ENCODE measurements at places on chromosomes 1 and 21. TPM values are rescaled to one million over a fixed set of nuclear protein-coding genes. Genes with fewer than 3 reads are reported as not detected.

GRCh38 chr1:9150582-9151327 is 21.9 kb upstream of the GPR157 start:
- DNase-seq: no peak
- H3K36me3 ChIP-seq: peaks cover 11% of the 10 kb centered on the region
- H3K27ac ChIP-seq: peak overlapping the region; percentile 63

- H3K36me3 ChIP-seq: peaks cover 2% of the 10 kb centered on the region
- no peak overlapping the region for H3K4me3 ChIP-seq
- DNase-seq: peak; percentile 84
- no peaks in the 10 kb centered on the region for H3K4me1 ChIP-seq
- H3K27me3 ChIP-seq: peaks cover 48% of the 10 kb centered on the region
These were observed 31.8 kb upstream of the ARF1 start for GRCh38 chr1:228050571-228051231.

FAM78B gene
- total RNA-seq: 0.13 TPM

DNA sequence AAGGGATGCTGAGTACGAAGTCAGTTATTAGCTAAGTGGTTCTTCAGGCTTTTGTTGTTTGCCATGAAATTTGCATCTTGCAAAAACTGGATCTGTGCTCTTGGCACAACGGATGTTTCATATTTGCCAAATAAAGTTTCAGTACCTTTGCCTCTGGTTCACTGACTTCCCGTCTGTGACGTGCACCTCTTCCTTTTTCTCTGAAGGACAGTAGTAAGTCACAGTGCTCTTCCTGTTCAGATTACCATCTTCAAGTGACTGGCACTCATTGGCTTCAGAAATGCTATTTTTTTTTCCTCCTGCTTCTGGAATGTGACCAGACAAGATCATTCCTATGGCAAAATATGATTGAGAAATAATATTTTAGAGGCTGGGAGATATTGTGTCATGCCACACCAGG is 75.9 kb upstream of the GREM2 start:
- H3K27ac ChIP-seq: no peak overlapping the region
- no peak for DNase-seq
- H3K4me3 ChIP-seq: no peak overlapping the region
- no peaks in the 10 kb centered on the region for H3K27me3 ChIP-seq
- H3K36me3 ChIP-seq: no peaks in the 10 kb centered on the region

GRCh38 chr1:920010-920409 is 3.7 kb upstream of the SAMD11 start:
- peaks cover 25% of the 10 kb centered on the region for H3K27me3 ChIP-seq
- no peak overlapping the region for H3K27ac ChIP-seq
- peak; percentile 89 for DNase-seq
- no peaks in the 10 kb centered on the region for H3K36me3 ChIP-seq
- no peak overlapping the region for H3K4me3 ChIP-seq

MX1 gene
- total RNA-seq: 1.2 TPM

DNA sequence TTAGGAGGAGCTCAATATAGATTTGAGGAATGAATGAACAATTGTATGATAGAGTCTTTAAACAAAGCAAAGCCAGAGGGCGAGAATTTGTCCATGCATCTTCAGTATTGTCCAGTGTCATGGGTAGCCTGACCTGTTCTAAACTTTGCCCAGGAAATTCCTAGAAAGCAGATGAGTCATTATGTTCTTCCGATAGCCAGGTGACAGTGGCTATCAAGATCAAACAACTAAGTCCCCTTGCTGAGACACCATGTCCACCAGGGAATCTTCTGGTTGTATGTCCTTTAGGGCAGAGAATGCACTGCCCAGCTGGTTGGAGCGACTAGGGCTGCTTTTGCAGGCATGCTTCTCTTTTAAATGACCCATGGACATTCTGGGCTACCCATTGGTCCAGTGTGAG is 1.8 kb upstream of the SLC26A9 start:
- no peak overlapping the region for H3K4me3 ChIP-seq
- H3K36me3 ChIP-seq: no peaks in the 10 kb centered on the region
- no peaks in the 10 kb centered on the region for H3K4me1 ChIP-seq
- H3K27ac ChIP-seq: no peak overlapping the region
- DNase-seq: no peak

ADAMTS5 gene
- 52.2 TPM for total RNA-seq

C1QA gene
- not detected for total RNA-seq

GRCh38 chr1:211318576-211319280 is 7.9 kb upstream of the TRAF5 start:
- no peak overlapping the region for H3K27ac ChIP-seq
- H3K36me3 ChIP-seq: peaks cover 3% of the 10 kb centered on the region
- no peak overlapping the region for H3K4me3 ChIP-seq

DNA sequence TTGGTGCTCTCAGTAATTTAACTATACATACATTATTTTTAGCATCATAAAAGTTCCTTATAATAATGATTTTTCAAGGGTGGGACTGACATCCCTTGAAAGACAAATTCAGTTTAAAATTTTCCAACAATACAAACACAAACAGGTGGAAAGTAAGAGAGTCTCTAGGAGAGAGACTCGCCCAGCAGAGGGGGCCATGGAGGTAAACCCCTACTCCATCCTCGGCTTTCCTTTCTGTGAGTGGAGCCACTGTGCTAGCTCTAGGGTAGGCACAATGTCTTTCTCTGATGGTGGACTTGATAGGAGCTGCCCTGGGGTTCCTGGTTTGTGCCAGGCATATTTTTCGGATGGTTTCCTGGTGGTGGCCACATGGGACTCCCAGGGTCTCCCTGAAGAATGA is 8.3 kb downstream of the CSMD2 start:
- no peak overlapping the region for H3K4me3 ChIP-seq
- H3K4me1 ChIP-seq: no peaks in the 10 kb centered on the region
- H3K27me3 ChIP-seq: peaks cover 22% of the 10 kb centered on the region
- DNase-seq: no peak
- no peaks in the 10 kb centered on the region for H3K36me3 ChIP-seq
- H3K27ac ChIP-seq: no peak overlapping the region

GRCh38 chr1:73979684-73980083 is 218.3 kb downstream of the LRRIQ3 start:
- no peaks in the 10 kb centered on the region for H3K36me3 ChIP-seq
- no peak overlapping the region for H3K27ac ChIP-seq
- no peak overlapping the region for H3K4me3 ChIP-seq
- DNase-seq: no peak
- H3K27me3 ChIP-seq: peaks cover 2% of the 10 kb centered on the region

ZNF593OS gene
- total RNA-seq: not detected

- peaks cover 24% of the 10 kb centered on the region for H3K4me1 ChIP-seq
- H3K27ac ChIP-seq: no peak overlapping the region
- no peaks in the 10 kb centered on the region for H3K27me3 ChIP-seq
These were observed 7.0 kb downstream of the PALMD start for GRCh38 chr1:99652881-99653281.

RHOU gene
- total RNA-seq: 3.8 TPM

DNA sequence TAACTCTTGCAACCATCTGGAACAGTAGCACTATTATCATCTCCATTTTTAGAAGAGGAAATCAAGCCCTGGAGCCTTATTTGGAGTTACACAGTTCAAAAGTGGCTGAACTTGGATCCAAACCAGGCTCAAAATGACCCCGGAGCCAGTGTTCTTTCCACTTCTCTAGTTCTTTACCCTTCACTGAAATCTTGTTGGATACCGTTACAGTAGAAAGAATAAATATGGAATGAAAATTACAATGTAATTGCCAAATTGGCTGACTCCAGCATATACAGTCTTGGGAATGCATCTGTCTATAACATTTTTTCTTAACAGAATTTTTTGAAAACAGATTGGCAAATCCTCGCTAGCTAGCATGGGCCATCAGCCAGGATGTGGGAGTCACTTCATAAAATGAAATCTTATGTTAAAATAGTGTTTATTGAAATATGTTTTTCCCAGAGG is 261.4 kb downstream of the CTH start:
- H3K36me3 ChIP-seq: no peaks in the 10 kb centered on the region
- no peak for DNase-seq
- no peak overlapping the region for H3K27ac ChIP-seq
- no peak overlapping the region for H3K4me3 ChIP-seq
- H3K27me3 ChIP-seq: peaks cover 28% of the 10 kb centered on the region

GRCh38 chr1:216216305-216216704 is 206.9 kb downstream of the USH2A start:
- H3K4me3 ChIP-seq: no peak overlapping the region
- peaks cover 2% of the 10 kb centered on the region for H3K4me1 ChIP-seq
- H3K27ac ChIP-seq: no peak overlapping the region

DNA sequence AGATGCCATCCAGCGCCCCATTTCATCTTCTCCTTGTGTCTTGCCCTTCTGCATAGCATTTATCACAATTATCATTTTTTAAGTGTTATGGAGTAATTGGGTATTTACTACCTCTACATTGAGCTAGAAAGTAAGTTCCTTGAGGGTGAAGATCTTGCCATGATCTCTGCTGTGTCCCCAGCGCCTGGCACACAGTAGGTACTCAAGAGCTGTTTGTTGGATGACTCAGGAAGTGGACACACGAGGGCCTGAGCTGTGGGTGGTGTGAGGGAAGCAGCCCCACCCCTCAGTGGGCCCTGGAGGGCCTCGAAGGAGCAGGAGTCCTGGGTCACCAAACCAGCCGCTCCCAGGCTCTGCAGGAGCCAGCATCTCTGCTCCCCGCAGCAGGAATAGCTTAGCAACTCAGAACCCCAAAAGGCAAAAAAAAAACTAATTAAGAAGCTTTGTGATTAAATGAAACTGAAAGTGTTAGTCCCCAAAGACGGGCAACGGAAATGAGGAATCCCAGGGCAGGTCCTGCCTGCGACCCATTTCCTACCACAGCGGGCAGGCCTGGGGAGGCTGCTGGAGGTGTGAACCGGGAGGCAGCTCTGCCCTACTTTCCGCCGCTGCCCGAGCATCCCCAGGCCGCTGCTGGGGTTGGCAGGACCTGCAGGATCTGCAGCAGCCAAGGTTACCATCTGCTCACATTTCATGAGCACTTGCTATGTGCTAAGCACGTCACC is 87.7 kb downstream of the LACTBL1 start:
- H3K36me3 ChIP-seq: peaks cover 6% of the 10 kb centered on the region
- no peak for DNase-seq
- H3K4me1 ChIP-seq: peaks cover 33% of the 10 kb centered on the region
- no peak overlapping the region for H3K27ac ChIP-seq

DNA sequence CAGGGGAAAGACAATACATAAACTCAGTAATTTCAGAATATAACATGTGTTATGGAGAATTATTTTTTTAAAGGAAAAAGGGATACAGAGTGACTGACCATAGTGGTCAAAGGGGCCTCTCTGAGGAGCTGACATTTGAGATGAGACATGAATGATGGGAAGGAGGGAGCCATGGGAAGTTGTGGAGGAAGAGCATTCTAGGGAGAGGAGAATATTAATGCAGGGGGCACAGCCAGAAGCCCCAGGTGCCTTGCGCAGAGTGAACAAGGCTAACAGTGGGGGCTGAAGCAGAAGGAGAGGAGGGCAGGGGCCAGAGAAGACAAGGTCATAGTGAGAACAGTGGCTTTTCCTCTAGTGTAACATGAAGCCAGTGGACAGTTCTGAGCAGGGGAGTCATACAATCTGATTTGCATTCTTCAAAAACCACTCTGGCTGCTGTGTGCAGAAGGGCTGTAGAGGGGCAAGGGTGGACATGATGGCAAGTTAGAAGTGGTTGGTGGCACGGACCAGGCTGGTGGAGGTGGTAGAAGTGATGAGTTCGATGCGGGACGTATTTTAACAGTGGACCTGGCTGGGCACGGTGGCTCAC is 28.2 kb upstream of the IFNLR1 start:
- DNase-seq: no peak
- no peak overlapping the region for H3K27ac ChIP-seq
- no peaks in the 10 kb centered on the region for H3K36me3 ChIP-seq
- H3K4me1 ChIP-seq: peaks cover 17% of the 10 kb centered on the region
- peaks cover 34% of the 10 kb centered on the region for H3K27me3 ChIP-seq

- no peak overlapping the region for H3K4me3 ChIP-seq
- H3K36me3 ChIP-seq: peaks cover 35% of the 10 kb centered on the region
- no peaks in the 10 kb centered on the region for H3K27me3 ChIP-seq
These were observed 63.8 kb downstream of the IARS2 start for GRCh38 chr1:220157738-220158137.

GRCh38 chr1:116127123-116127847 is 16.1 kb downstream of the MAB21L3 start:
- no peak overlapping the region for H3K27ac ChIP-seq
- H3K4me3 ChIP-seq: no peak overlapping the region
- peaks cover 13% of the 10 kb centered on the region for H3K4me1 ChIP-seq
- H3K36me3 ChIP-seq: peaks cover 9% of the 10 kb centered on the region
- H3K27me3 ChIP-seq: peaks cover 11% of the 10 kb centered on the region

DNA sequence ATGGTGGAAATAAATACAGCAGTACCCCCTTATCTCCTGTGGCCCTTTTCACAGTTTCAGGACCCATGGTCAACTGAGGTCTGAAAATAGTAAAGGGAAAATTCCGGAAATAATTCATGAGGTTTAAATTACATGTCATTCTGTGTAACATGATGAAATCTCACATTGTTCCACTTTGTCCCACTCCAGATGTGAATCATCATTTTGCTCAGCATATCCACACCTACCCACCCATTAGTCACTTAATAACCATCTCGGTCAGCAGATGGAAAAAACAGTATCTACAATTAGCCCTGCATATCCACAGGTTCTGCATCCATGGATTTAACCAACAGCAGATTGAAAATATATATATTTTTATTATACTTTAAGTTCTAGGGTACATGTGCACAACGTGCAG is 86.9 kb upstream of the GORAB start:
- H3K27ac ChIP-seq: no peak overlapping the region
- H3K27me3 ChIP-seq: no peaks in the 10 kb centered on the region
- no peak overlapping the region for H3K4me3 ChIP-seq
- no peaks in the 10 kb centered on the region for H3K36me3 ChIP-seq
- peaks cover 10% of the 10 kb centered on the region for H3K4me1 ChIP-seq
- DNase-seq: no peak

GRCh38 chr1:32536117-32536516 is 3.1 kb upstream of the ZBTB8A start:
- no peak overlapping the region for H3K4me3 ChIP-seq
- no peak overlapping the region for H3K27ac ChIP-seq
- peaks cover 17% of the 10 kb centered on the region for H3K4me1 ChIP-seq
- H3K36me3 ChIP-seq: no peaks in the 10 kb centered on the region
- no peak for DNase-seq

LPAR3 gene
- not detected for total RNA-seq

GPX7 gene
- total RNA-seq: 83.8 TPM

WDR64 gene
- not detected for total RNA-seq

GRCh38 chr1:61872206-61872605 is 129.9 kb downstream of the PATJ start:
- no peak for DNase-seq
- peaks cover 1% of the 10 kb centered on the region for H3K36me3 ChIP-seq
- H3K27ac ChIP-seq: no peak overlapping the region

DNA sequence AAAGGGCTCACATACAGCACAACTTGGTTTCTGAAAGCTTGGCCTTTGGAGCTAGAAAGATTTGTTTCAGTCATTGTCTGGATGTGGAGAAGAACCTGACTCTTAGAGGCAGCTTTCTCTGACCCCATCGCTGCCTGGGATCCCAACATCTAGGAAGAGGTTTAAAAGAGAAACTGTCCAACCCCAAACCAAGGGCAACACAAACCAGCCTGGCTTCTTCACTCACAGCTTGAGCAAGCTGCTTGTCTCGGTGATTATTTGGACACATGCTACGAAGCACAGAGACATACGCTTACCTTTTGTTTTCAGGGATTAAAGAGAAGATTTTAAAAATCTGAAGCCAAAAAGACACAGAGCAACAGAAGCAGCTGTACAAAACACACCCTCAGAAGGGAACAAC is 109.8 kb downstream of the ETS2 start:
- no peak for DNase-seq
- no peak overlapping the region for H3K27ac ChIP-seq
- no peak overlapping the region for H3K4me3 ChIP-seq
- peaks cover 4% of the 10 kb centered on the region for H3K27me3 ChIP-seq
- H3K36me3 ChIP-seq: no peaks in the 10 kb centered on the region

GRCh38 chr1:53343831-53344668 is 16.2 kb upstream of the LRP8 start:
- peaks cover 6% of the 10 kb centered on the region for H3K4me1 ChIP-seq
- H3K27ac ChIP-seq: peak overlapping the region; percentile 42
- peak; percentile 65 for DNase-seq
- no peak overlapping the region for H3K4me3 ChIP-seq

KCNJ15 gene
- total RNA-seq: 0.80 TPM

CRYBG2 gene
- not detected for total RNA-seq

Measured in chondrocyte (in vitro differentiated cells).